ENCODE measurements at places on chromosomes 7 and 10.

DNA sequence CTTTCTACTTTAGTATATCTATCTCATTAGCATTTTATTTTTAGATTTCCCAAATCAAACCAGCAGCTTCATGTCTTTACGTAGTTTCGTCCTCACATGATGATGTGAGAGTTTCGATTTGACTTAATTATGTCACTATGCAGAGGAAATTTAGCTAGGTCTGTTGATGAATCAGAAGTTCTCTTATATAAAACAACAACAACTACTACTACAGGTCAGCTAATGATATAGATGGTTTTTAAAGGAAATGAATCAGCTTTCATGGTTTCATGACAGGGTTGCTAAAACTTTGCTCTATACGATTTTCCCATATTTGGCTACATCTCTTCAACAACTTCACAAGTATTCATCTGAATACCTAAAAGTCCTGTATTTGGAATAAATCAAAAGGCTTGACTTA lies 28.6 kb downstream of the JAZF1 start:
- H3K27ac ChIP-seq: peak overlapping the region; percentile 82
- peak; percentile 56 for ATAC-seq
- no peaks in the 10 kb centered on the region for H3K36me3 ChIP-seq

DNA sequence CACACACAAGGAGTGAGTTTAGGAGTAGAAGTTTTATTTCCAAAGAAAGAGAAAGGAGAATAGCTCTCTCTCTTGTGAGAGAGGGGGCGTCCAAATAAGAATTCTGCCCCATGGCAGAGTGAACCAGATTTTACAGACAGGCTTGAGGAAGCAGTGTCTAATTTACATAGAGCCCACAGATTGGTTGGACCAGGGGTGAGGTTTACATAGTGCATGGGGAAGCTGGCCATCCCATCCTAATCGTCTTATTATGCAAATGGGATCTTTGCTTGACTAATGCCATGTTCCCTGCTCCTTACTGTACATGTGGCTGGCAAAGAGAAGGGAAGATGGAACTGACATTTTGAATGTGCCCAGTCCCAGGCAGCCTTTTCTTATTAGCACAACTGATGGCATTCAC lies 60.0 kb upstream of the ACSM6 start:
- no peaks in the 10 kb centered on the region for H3K4me1 ChIP-seq
- no peaks in the 10 kb centered on the region for H3K27me3 ChIP-seq
- H3K27ac ChIP-seq: no peak overlapping the region
- H3K36me3 ChIP-seq: peaks cover 31% of the 10 kb centered on the region
- H3K4me3 ChIP-seq: no peak overlapping the region

DNA sequence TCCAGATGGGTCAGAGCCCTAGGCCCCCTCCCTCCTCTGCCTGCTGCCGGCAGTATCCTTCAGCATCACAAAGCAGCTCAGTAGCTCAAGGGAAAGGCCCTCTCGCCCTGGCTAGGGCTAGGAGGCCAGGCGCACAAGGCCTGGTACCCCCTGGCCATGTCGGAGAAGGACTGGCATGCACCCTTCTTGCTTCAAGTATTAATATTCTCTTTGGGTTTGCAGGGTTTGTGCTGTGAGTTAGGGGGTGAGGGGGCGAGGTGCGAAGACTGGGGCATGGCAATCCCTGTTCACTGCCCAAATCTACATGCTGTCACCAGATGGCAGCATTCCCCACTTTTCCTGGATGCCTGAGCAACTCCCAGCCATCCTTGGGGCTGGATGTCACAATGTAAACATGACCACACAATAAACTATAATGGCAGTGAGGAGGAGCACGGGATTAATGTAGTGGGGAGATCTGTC lies 105.2 kb downstream of the NEURL1 start:
- peaks cover 27% of the 10 kb centered on the region for H3K36me3 ChIP-seq
- H3K27me3 ChIP-seq: no peaks in the 10 kb centered on the region
- no peak for ATAC-seq
- no peak overlapping the region for H3K4me3 ChIP-seq
- no peak overlapping the region for H3K27ac ChIP-seq

DNA sequence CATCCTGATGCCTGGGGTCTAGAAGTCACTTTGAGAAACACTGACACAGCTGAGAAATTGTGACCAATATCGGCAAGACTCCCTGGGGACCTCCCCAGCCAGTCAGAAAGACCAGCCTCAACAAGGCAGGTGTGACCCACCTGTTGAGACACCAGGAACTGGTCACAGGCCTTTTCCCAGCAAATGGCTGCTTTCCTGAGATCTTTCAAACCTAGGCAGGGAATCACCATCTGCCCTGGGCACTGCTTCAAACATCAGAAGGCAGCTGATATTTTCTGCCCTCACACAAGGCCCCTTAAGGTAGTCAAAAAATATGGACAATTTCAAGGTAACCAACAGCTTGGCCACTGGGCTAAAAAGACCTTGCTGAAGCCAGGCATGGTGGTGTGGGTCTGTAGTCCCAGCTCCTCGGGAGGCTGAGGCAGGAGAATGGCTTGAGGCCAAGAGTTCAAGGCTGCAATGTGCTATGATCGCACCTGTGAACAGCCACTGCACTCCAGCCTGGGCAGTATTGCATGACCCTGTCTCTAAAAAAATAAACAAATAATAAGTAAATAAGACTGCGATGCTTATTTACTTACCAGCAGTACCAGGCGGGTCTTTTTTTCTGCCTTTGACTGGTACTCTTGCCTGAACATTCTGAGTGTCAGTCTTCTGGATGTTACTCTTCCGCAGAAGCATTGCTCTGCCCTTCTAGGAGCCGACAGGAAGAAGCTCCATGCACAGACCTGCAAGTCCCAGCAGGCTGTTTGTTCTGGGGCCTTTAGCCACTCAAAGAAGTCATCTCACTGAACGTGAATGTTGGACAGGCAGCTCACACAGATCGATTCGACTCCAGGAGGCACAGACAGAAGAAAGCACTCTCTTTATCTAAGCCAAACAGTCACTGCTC lies 59.7 kb downstream of the SORBS1 start:
- peaks cover 30% of the 10 kb centered on the region for H3K27me3 ChIP-seq
- no peaks in the 10 kb centered on the region for H3K36me3 ChIP-seq
- ATAC-seq: no peak
- no peaks in the 10 kb centered on the region for H3K4me1 ChIP-seq
- no peak overlapping the region for H3K4me3 ChIP-seq

DNA sequence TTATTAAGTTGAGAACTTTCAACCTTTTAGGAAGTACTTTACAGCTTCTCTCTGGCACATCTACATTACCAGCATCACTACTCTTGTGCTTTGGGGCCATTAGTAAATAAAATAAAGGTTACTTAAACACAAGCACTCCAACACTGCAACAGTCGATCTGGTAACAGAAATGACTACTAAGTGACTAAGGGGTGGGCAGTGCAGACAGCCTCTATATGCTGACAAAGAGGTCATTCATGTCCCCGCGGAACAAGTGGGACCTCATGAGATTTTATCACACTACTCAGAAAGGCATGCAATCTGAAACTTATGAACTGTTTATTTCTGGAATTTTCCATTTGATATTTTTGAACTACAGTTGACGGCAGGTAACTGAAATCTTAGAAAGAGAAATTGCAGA lies 111.3 kb upstream of the DNAJB12 start:
- ATAC-seq: no peak
- no peaks in the 10 kb centered on the region for H3K4me1 ChIP-seq
- H3K27ac ChIP-seq: no peak overlapping the region
- H3K4me3 ChIP-seq: no peak overlapping the region

- H3K27ac ChIP-seq: no peak overlapping the region
- peaks cover 9% of the 10 kb centered on the region for H3K36me3 ChIP-seq
- H3K27me3 ChIP-seq: no peaks in the 10 kb centered on the region
- no peak for ATAC-seq
- H3K4me3 ChIP-seq: peak overlapping the region; percentile 4
- H3K4me1 ChIP-seq: peaks cover 64% of the 10 kb centered on the region
Measured at GRCh38 chr10:103969857-103970627, 3.1 kb downstream of the SLK start.
